ENCODE measurements at places on chromosomes 4 and X.

DNA sequence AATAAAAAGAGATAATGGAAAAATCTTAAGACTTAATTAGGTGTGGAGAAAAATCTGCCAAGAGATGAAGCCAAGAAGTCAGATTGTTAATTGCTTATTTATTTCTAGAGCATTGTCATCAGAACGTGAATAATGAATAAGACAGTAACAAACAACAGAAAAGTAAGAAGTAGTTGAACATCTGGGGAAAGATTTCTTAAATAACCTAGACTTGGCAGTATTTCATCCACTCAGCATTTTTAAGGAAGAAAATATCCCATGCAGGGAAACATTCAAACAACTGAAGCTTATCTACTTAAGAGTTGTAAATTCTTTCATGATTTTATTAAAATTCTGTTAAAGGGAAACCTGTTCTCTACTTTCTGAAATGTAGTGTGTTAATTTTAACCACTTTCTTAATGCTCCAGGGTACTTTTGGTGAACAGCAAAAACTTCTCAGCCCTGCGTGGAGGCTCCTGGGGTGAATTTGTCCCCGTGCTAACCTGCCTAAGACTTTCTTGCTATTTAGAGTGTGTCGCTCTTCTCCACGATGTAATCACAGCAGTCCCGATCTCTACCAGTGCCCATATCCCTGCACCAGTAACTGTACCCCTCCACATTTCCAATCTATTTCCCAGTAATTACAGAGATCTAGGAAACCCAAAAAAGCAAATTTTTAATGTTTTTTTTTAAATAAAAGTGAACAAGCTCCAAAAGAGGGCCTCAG is 124.6 kb downstream of the CORIN start:
- no peak for DNase-seq

GRCh38 chr4:41933997-41934503 is 1.2 kb upstream of the TMEM33 start:
- DNase-seq, result no peak

- DNase-seq, result no peak
Measured at GRCh38 chrX:100662796-100663195, 18.8 kb downstream of the SRPX2 start.

DNA sequence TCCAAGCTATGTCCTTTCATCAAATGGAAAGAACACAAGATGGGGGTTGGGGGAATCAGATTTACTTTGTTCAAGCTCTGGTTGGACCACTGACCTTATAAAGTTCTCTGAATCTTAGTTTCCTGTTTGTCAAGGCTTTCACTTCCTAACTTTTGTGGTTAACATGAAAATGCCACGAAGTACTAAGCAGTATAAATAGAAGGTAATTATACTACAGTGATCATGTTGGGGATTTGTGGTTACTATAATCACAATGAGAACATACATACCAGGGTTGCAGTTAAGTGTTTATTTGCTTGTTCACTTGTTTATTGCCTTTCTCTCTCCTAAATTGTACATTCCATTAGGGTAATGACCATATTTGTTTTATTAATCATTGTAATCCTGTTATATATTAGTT is 53.2 kb downstream of the SPRY1 start:
- no peak for DNase-seq

DNA sequence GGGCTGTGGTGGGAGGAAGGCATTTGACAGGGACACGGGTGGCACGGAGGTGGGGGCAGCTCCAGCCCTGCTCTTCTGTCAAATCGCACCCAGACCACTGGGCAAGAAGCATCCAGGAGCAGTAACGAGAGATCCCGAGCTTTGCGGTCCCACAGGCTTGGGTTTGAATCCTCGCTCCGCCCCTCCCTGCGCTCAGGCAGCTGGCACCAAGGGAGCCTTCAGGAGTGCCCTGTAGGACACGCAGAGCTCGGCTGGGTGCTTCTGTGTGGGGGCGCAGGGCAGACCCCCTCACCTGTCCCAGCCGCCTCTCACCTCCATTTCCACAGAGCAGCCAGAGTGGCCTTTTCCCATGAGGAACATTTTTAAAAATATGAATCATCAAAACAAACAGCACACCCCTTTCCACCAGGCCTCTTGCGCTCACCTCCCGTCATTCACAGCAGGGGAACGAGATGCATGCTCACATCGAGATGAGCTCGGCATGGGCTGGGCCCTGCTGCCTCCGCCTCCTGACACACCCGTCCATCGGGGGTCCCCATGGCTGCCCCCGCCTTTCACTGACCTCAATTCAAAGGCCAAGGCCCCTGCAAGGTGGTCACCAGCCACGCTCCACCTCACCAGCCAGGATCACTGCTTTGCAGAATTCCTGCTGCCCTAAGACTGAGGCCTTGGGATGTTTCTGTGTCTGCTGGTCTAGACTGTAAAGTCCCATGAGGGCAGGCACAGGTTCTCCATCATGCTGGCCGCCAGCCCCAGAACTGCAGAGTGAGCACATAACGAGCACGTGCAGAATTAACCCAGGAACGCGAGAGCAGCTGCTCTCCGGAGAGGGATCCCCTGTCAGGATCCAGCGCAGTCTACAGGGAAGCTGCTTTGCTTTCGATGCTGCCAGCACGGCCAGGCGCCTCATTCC is 52.7 kb downstream of the ACOX3 start:
- no peak for DNase-seq

GRCh38 chr4:173684223-173684622 is 154.2 kb upstream of the HAND2 start:
- DNase-seq, result no peak

GRCh38 chr4:178196751-178197374 is 754.6 kb upstream of the AGA start:
- DNase-seq, result no peak

GRCh38 chr4:90857081-90857820 is 730.1 kb downstream of the CCSER1 start:
- no peak for DNase-seq

- no peak for DNase-seq
Measured at GRCh38 chr4:56640621-56641493, 40.2 kb downstream of the HOPX start.

DNA sequence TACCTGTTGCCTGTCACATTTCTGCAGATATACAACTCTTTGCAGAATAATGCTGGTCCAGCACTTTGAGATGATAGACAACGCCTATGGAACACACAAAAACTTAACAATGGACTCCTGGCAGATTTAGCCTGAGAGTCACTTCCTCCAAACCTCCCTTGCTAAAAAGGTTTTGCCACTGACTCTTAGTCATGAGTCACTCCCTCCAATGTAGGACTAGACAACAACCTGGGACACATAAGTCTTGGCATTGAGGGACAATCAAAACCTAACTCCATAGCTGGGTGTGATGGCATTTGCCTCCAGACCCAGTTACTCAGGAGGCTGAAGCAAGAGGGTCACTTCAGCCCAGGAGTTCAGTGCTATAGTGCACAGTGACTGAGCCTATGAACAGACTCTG is 22.0 kb upstream of the EIF4E start:
- DNase-seq, result no peak

DNA sequence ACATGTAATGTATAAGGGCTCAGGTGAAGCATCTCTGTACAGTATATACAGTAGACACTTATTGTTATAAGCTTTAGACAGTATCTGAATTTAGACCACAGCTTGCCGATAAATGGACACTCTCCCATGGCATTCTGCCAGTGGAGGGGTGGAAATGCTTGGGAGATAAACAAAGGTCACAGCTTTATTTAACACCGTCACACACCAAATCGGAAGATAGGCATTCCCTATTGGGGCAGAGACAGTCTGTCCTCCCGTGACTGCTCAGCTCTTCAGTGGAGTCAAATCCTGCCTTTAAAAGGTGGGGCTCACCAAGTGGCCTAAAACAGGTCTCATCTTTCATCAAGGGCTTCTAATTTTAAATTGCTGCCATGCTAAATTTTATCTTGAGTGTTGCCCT is 178.8 kb downstream of the CAMK2D start:
- DNase-seq, result no peak

DNA sequence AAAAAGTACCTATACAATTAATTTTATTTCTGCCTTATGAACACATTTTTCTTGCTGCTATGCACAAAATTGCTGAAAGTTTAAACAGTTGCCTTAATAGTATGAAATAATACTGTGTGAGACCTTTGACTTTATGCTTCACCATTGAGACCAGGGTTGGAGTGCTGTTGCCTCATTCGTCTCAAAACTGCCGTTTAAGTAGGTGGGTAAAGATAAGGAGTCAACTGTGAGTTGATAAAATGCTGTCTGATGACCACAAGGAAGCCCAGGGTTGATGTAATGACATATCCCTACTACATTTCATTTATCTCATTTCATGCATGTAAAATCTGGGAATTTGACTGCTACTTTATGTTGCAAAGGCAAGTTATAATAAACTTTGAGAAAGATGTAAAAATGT is 23.4 kb downstream of the STK26 start:
- DNase-seq, result no peak

GRCh38 chrX:46263494-46263893 is 281.7 kb downstream of the ZNF674 start:
- DNase-seq, result no peak
